ENCODE measurements at places on chromosomes 7 and 10.

- DNase-seq, result no peak
Observed at GRCh38 chr10:17747883-17748550, 4.0 kb upstream of the TMEM236 start.

DNA sequence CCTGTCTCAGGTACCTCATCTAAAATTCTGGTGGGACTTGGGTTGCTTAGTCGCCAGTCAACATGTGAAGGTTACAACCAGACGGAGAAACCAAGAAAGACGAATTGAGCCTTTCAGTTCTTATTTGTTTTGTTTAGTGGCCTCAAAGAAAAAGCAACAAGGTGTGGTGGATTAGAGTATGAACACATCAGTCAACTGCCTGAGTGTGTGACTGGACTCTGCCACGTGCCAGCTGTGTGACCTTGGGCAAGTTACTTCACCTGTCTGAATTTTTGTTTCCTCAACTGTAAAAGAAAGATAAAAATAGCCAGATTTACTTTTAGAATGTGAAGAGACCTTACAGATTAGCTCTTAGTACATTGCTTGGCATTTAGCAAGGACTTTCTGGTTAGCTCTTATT lies 259.2 kb downstream of the CREB5 start:
- no peak for DNase-seq

GRCh38 chr10:103802081-103802480 lies 53.3 kb downstream of the SH3PXD2A start:
- DNase-seq, result no peak

- peak; percentile 14 for DNase-seq
Observed at GRCh38 chr10:6920072-6921019, 340.3 kb upstream of the PRKCQ start.

- DNase-seq, result no peak
Observed at GRCh38 chr7:107017965-107018719, 26.4 kb upstream of the PRKAR2B start.

GRCh38 chr7:107047902-107048782 lies 3.6 kb downstream of the PRKAR2B start:
- no peak for DNase-seq

GRCh38 chr7:48251766-48252165 lies 80.5 kb downstream of the ABCA13 start:
- DNase-seq, result no peak

DNA sequence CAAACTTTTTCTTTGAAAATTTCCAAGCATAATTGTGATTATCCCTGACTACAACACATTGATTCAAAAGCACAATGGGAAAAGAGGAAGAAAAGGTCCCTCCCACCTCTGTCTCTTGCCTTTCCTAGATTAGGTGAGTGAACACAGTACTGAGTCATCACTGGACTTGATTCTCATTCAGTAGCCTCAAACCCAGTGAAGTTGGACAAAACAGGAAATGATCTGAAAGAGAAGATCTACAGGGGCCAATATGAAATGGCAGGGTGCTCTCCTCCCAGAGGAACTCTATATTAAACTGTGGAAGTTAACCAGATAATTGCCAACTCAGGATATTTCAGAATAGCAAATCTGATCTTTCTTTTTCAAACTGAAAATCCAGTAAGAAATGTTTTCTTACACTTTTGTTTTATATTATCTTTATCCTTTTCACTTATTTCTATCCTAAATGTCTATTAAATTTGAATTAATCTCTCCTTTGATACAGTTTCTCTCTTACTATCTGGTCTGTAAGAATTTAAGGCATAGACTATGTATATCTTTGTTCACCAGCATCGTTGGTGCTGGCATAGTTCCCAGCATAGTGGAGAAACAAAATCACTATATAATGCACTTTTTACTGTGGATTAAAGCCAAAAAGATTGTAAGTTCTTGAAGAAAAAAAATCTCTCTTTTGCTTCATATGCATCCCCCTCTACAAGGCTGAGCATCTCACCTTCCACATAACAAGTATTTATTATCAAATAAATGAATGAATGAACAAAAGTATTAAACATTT lies 41.4 kb upstream of the IKZF1 start:
- no peak for DNase-seq

GRCh38 chr7:100566018-100566531 lies 7.6 kb downstream of the SAP25 start:
- no peak for DNase-seq

- no peak for DNase-seq
Observed at GRCh38 chr7:77685233-77685632, 11.0 kb upstream of the RSBN1L start.

DNA sequence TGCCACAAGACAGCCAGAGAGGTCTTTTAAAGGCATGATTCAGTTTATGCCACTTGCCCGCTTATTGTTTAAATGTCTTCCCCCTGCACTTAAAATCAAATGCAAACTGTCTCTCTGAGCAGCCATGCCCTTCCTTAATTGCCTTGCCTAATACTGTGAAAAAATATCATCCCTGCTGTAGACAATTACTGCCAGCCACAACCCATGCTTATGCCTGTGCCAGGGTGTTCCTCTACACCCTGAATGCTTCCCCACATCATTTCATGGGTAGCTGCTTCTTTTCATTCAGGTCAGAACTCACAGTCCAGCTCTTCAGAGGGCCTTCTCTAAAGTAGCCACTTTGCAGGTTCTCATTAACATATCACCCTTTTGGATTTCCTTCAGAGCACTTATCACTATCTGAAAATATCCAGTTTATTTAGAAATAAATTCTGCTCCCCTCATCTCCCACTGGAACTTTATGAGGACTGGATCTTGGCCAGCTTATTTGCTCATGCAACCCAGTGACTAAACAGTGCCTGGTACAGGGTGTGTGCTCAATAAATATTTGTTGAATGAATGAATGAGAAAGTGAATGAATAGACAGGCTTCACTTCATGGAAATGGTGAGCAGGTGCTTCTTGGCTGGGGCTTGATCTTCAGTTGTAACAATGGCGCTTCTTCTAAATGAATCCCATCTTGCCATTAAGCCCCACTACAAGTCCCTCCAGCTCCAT lies 162.4 kb upstream of the MDFIC start:
- no peak for DNase-seq

DNA sequence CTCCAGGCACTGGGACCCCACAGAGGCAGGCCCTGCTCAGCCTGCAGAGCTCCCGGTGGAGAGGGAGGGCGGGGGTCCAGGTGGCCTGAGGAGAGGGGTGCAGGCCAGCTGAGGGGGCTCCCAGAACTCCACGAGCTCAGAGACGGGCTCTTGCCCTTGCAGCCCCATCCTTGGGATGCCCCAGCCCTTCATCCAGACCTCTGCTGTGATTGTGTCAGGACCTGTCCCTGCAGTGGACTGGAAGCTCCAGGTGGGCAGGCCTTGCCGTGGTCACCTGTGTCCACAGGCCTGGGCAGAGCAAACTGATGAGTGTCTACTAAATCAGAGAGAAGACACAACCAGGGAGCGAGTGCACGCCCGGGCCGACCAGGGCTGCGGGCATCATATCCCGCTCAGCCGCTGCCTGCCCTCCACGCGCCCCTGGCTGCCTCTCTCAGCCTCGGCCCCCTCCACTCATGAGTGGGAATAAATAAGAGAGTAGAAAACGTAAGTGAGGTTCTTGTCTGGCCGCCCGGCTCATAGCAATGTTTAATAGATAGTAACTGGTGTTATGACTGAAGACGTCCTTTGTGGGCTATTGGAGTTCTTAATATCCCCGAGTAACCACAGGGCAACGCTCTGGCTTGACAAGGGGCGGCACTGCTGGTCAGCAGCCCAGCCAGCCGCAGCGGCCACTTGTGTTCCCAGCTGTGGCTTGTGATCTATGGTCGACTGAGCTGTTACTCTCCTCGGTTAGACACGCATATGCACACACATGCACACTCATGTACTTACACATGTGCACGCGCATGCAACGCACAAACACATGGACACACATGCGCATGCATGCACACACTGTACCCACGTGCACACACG lies 105.6 kb downstream of the LHPP start:
- DNase-seq, result no peak

GRCh38 chr7:130942211-130942964 lies 208.4 kb upstream of the KLF14 start:
- DNase-seq, result no peak

- no peak for DNase-seq
Observed at GRCh38 chr7:146683439-146683838, 566.8 kb downstream of the CNTNAP2 start.

GRCh38 chr7:68800316-68800715 lies 798.0 kb upstream of the AUTS2 start:
- no peak for DNase-seq

DNA sequence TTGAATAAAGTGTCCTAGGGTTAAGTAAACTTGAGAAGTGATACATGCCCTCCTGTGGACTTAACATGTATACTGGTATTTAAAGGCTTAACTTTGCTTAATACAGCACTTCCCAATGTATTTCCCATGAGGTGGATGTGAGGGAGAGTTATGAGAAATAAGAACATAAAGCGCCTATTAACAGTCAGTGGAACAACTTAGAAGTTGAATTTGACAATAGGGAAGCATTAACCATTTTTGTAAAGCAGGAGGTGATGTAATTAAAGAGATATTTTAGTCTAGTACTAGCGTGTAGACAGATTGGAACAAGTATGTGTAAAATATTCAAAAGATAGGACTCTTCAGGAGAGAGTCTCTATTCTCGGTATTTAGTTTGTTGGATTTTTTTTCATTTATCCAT lies 322.4 kb downstream of the GPR158 start:
- no peak for DNase-seq

DNA sequence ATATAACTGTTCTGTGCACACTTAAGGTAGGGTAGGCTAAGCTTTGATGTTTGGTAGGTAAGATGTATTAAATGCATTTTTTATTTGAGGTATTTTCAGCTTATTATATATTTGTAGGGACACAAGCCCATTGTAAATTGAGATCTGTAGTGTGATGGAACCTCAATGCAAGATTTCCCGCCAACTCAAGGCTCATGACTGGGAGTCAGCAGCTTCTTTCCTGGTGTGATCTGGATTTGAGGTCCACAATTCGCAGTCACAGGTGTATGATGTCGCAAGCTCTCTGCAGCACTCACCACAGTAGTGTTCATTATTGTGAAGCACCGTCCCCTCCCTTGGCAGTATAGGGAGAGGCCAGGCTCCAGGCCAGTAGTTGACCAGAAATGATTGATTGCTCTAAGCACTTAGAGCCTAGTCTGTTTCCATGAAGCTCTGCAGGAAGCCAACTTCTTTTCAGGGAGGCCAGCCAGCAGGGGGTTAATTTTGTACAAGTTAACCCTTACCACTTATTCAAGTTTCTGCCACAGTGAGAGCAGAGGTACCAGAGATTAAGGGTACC lies 54.9 kb downstream of the SEM1 start:
- no peak for DNase-seq

DNA sequence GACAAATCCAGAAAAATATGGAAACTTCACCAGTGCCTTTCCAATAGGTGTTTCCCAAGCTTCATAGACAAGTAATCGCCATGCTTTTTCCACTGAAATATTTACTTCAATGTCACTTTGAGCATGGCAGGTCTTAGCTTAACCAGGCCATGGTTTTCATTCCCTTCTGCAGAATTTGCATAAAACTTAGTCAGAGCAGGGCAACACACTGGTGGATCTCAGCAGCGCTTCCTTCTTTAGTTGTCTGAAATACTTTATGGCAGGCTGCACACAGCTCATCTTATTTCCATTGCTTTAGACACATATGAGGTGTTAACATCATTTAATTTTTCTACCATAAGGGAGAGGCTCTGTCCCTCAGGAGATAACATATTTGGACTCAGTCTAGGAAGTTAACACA lies 102.9 kb upstream of the AHR start:
- DNase-seq, result no peak

DNA sequence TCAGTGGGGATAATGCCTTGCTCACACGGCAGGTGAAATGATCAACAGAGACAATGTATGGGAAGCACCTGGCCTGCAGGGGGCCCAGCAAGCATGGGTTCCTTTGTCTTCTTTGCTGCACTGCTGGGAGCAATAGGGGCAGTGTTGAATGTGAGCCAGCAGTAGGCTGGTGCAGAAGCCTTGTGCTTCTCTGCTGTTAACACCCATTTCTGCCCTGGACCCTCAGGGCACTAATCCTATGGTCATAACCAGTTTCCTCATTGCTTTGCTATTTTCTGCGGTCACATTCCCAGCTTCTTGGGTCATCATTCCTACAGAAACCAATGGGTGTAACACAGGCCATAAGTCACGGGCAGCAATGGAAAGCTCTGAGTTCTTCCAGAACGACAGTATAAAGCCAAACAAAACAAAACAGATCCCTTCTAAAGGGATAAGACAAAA lies 10.9 kb upstream of the LGI1 start:
- DNase-seq, result peak; percentile 49

- DNase-seq, result no peak
Observed at GRCh38 chr10:14742815-14743214, 31.9 kb downstream of the FAM107B start.

GRCh38 chr7:143477501-143478150 lies at the start of gene TAS2R41:
Gene TAS2R41 (plus strand): TSS chr7:143477873. CDS start chr7:143477873, 0 bp downstream.
- DNase-seq, result no peak

- DNase-seq, result no peak
Observed at GRCh38 chr7:34756691-34757090, 98.7 kb downstream of the NPSR1 start.

GRCh38 chr7:109893231-109893630 lies 1197.7 kb upstream of the LRRN3 start:
- no peak for DNase-seq

- no peak for DNase-seq
Observed at GRCh38 chr10:110865186-110865808, 6.4 kb upstream of the PDCD4 start.

DNA sequence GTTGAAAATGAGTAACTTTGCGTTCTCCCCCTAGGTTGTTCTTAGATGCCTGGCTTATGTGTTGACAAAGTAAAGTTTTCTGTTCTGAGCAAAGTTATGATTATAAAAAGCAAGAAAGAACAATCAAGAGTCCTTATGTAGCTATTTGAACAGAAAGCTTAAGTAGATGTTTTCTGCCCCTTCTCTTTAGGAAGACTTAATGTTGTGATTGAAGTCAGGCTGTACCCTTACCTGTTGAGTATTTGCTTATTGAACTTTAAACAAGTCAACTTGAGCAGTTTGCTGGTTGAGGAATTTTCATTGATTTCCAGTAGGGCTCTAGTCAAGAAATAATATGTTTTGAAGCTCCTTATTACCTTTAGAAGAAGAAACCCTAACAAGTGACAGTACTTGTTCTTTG lies 33.9 kb upstream of the VDAC2 start:
- no peak for DNase-seq
